ENCODE measurements at places on chromosomes 3 and 15.

- no peak for DNase-seq
Observed at GRCh38 chr15:81783586-81783985, 262.2 kb downstream of the MEX3B start.

DNA sequence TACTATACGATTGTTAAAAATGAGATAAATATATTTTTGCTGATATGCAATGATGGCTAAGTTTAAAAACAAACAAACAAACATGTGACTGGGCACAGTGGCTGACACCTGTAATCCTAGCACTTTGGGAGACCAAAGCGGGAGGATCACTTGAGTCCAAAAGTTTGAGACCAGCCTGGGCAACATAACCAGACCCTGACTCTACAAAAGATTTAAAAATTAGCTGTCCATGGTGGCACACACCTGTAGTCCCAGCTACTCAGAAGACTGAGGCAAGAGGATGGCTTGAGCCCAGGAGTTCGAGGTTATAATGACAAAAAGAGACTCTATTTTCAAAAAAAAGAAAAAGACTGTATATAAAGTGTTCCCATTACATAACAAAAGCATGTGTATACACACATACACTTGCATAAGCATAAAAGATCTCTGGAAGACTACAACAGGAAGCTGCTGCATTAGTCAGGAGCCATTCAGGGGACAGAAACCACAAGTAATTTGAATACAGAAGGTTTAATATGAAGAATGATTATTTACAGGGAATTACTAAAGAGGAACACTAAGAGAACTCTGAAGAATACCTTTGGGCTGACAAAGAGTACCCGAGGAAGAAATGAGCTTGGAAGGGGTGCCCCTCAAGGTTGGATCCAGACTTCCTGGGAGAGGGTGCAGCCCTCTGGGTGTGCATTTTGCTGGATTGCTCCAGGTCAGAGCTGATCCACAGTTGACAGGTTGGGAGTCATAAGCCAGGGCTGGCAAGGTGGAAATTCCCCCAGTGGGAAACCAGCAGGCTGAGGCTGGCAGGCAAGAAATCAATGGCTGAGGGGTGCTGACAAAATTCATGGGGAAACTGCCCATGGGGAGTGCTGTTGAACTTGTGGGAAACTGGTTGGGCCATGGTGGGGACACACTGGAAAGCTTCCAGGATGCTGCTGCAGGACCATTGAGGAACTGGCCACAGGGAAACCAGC is 9.3 kb upstream of the TM4SF18 start:
- DNase-seq = no peak

DNA sequence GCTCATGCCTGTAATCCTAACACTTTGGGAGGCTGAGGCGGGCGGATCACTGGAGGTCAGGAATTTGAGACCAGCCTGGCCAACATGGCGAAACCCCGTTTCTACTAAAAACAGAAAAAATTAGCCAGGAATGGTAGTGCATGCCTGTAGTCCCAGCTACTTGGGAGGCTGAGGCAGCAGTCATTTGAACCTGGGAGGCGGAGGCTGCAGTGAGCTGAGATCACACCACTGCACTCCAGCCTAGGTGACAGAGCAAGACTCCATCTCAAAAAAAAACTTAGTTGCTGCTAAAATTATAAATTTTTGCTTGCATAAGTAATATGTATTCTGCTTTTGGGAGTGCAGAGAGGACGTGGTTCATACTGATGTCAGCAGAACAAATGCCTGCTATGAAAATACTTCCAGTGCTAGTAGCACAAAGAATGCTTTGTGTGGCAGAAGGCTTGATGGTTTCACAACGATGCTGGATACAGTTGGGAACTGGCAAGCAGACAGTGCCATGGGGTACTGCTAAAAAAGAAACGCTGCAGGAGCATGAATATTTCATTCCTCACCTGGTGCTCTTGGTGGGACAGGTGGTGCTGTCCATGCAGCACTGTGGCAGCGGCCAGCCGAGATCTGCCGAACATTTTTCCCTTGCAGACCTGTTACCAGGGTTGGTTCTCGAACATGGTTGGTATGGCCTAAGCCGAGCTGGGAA is 31.1 kb downstream of the FBXL22 start:
- no peak for DNase-seq

- DNase-seq = no peak
Observed at GRCh38 chr3:129046732-129047552, 13.6 kb upstream of the GP9 start.

DNA sequence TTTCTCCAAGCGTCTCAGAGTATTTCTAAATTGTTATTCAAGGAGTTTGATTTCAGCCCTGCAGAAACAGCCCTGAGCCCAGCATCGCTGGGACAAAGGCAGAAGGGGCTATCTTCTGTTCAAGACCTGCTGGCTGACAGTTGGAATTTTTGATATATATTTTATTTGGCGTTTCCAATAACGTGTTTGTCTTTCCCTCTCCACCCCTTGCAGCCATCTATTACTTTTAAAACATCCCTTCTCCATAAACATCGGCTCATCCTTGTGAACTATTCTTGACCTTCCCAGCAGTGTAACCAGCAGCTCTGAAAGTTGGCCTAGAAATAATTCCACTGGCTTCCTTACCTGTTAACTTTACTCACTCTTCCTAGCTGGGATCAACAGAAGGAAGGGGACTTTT is 5.5 kb upstream of the MEIS2 start:
- no peak for DNase-seq

GRCh38 chr15:81483496-81483895 is 109.5 kb upstream of the TMC3 start:
- no peak for DNase-seq

DNA sequence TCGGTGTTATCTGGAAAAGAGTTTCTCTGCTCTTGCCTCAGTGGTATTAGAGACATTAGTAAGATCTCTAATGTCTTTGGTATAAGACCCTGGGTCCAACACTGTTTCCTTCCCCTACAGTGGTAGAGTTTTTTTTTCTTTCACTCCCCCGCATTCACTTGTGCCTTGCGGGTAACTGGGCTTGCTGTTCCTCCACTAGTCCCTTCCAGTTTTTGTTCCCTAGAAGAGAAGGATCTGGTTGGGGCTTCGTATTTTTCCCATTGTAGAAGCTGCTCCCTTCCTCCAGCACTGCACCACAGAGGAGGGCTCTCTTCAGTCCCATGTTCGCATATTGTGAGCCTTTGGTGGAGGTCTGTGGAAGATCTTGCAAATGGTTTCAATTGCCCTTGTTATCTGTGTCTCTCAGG is 13.7 kb downstream of the CTDSPL2 start:
- DNase-seq = no peak

- no peak for DNase-seq
Observed at GRCh38 chr3:62601238-62602070, 228.1 kb upstream of the FEZF2 start.

GRCh38 chr15:68734352-68734751 is 86.3 kb downstream of the ANP32A start:
- no peak for DNase-seq

GRCh38 chr15:43107751-43108150 is 1.9 kb upstream of the UBR1 start:
- DNase-seq = no peak

DNA sequence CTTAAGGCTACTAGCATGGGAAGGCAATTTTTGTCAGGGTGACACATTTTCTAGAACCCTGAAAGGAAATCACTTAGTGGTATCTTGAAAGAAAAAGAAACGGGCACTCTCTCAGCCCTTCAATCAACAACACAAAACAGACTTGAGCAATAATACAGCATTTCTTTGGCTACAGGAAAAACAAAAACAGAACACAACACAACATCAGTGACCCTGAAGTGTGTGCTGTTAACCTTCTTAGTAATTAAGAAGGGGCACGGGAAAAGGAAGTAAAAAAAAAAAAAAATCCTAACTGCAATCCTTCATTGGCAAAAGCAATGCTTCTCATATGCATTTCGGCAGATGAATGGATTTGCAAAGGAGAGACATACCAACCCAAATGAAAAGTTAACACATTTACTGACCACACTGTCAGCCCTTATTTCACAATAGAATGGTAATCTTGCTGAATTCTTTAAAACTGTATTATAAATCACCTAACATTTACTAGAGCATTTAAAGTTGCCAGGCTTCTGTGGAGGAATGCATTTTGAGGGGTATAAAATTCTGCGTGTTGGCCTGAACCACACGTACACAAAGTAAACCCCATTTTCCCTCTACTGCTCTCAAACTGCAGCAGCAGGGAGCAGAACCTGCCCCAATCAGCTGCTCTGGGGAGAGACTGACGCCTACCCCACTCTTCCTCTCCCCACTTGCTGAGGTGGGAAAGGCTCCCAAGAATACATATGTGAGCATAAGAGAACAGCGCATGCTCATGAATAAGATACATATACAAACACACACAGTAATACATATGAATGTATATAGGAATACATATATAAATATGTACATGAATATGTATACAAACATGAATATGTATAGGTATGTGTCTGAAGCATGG is 198.5 kb downstream of the FOXP1 start:
- no peak for DNase-seq

DNA sequence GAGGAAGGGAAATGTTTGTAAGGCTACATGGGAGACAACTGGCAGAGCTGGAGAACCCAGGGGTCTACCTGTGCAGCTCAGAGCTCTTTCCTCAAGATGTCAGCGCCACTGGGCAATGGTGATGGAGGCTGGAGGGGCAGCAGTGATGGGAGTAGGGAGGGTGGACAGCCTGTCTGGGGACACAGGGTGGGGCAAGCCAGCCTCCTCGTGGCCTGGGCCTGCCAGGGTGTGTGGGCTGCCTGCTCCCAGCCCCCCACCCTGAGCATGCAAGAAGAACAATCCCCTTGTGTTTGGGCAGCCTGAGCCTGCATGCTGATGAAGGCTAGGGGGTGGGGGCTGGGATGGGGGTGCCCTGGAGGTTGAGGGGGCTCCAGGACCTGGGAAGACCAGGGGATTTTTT is 1.2 kb downstream of the PCBP4 start:
- no peak for DNase-seq

DNA sequence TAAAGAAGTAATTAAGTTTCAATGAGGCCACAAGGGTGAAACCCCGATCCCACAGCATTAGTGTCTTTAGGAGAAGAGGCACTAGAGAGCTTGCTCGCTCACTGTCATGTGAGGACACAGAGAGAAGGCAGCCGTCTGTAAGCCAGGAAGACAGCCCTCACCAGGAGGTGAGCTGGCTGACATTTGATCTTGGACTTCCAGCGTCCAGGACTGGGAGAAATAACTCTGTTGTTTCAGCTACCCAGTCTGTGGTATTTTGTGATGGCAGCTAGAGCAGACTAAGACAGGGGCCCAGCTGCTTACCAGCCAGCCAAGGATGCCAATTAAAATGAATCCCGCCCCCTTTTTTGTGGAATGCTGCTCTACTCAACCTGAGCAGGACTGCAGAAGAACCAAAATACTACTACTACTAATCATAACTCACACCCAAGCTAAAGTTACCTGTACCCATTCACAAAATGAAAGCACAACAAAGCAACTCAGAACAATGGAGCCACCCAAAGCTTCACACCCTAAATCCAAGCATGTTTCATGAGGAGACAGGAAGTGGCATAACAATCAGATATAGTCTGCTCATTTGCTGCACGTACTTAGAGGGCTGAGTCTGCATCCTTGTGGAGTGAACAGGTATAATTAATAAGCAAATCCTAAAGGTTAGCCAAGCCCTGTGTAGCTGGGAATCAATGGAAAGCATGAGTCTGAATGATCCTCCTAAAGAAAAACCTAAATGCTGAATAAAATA is 35.6 kb upstream of the RHCG start:
- no peak for DNase-seq

DNA sequence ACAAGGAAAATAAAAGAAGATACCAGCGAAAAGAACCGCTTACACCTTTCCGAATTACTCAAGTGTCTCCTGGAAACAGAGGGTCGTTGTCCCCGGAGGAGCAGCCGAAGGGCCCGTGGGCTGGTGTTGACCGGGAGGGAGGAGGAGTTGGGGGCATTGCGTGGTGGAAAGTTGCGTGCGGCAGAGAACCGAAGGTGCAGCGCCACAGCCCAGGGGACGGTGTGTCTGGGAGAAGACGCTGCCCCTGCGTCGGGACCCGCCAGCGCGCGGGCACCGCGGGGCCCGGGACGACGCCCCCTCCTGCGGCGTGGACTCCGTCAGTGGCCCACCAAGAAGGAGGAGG is 325 bp downstream of the ALCAM start:
- peak; percentile 50 for DNase-seq

DNA sequence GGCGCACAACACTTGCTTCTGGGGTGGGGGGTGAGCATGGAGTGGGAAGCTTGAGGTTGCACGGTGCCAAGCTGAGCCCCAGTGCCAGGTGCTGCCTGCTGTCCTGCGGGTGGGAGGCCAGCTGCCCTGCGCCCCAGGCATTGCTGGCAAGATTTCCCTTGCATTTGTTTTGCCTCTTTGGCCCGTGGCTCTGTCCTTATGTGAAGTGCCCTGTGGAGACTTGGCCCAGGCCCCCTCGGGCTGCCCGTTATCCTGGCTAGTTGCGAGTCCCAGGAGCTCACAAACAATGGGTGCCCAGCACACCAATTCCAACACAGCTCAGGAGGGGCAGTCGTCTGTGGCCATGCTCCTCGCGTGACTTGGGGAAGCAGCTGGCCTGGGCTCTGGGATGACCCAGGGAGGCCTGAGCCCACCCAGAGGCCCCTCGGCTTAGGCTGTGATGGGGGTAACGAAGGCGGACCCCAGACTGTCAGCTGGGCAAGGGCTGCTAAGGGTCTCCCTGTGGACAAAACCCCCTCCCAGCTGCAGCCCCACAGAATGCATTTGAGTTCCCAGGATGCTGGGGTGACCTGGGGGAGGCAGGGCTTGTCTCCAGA is 5.9 kb downstream of the C3orf22 start:
- peak; percentile 6 for DNase-seq

GRCh38 chr15:61318301-61318700 is 89.2 kb upstream of the RORA start:
- no peak for DNase-seq

DNA sequence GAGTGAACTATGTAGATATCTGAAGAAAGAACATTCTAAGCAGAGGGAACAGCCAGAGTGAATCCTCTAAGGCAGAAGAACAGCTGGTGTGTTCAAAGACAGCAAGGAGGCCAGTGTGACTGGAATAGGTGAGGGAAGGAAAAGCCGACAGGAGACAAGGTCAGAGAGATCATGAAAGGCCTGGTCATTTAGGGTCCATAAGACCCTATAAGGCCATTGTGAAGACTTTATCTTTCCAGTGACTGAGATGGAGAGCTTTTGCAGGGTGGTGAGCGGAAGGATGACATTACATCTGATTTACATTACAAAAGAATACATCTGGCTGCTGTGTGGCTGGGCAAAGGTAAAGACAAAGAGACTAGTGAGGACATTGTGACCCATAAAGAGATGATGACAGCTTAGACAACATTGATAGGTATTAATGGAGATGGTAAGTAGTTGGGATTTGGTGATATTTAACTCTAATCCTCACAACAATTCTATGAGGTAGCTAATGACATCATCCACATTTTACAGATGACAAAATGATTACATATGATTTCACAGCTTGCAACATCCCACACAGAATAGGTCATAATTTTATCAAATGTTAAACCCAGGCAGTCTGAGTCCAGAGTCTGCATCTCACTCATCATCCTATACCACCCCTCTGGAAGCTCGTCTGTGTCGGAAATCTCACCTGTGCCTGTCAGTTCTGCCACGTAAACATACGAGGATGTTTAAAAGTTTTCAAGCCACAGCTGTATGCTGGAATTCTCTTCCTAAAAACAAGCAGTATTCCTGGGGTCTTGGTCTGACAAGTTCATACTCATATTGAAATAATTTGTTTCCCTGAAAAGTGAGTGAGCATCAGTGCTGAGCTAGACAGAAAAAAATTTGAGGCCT is 70.2 kb upstream of the PIK3R4 start:
- DNase-seq = no peak

- DNase-seq = no peak
Observed at GRCh38 chr3:165185707-165186327, 10.4 kb downstream of the SLITRK3 start.

GRCh38 chr3:113002679-113003078 is 11.9 kb downstream of the GTPBP8 start:
- DNase-seq = peak; percentile 42

GRCh38 chr15:85030301-85030929 is 48.8 kb downstream of the PDE8A start:
- no peak for DNase-seq

All from activated T-cell treated with anti-CD3 and anti-CD28 coated beads, Interleukin-2, amount 50 U/mL, for 1 hour (primary cell).